ENCODE measurements at places on chromosomes 3 and 15. TPM values are rescaled to one million over a fixed set of nuclear protein-coding genes. Genes with fewer than 3 reads are reported as not detected.
A peak's percentile ranks its signal among the peaks of the same experiment; 100 is the strongest.

The FBXW12 gene
- total RNA-seq: not detected

The SI gene
- not detected for total RNA-seq

The TBC1D5 gene
- 43.4 TPM for total RNA-seq

The ISLR gene
- not detected for total RNA-seq

The FETUB gene
- not detected for total RNA-seq

The RASL12 gene
- not detected for total RNA-seq

The CLDN11 gene
- 0.53 TPM for total RNA-seq

The KIF23 gene
- total RNA-seq: 23.4 TPM

The C2CD4A gene
- not detected for total RNA-seq

The SLC2A2 gene
- total RNA-seq: not detected

The SLC38A3 gene
- total RNA-seq: not detected

The NR2F2 gene
- not detected for total RNA-seq

The CELSR3 gene
- total RNA-seq: 20.1 TPM

The ZNF609 gene
- 36.9 TPM for total RNA-seq

DNA sequence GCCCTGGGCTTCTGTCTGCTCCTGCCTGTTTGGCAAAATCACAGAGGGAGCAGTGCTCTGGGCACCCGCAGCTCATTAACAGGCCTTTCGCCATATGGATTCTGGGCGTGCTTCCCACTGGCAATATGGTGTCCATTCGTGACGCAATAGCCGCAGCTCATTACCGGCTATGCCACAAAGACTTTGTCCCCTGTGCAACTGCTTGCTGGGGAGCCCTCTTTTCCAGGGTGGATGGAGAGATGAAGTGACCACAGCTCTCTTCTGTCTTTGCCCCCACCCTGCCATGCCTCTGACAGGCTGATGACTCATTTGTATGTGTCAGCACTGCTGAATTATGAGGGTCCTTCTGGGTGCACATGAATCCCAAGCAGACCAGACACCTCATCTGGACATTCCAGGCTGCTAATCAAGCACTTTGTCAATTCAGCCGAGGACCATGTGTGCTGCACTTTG is 214.3 kb upstream of the FEZF2 start:
- no peak overlapping the region for H3K4me3 ChIP-seq
- no peaks in the 10 kb centered on the region for H3K27me3 ChIP-seq
- no peak overlapping the region for H3K27ac ChIP-seq
- H3K36me3 ChIP-seq: no peaks in the 10 kb centered on the region
- no peak for DNase-seq
- no peaks in the 10 kb centered on the region for H3K4me1 ChIP-seq

DNA sequence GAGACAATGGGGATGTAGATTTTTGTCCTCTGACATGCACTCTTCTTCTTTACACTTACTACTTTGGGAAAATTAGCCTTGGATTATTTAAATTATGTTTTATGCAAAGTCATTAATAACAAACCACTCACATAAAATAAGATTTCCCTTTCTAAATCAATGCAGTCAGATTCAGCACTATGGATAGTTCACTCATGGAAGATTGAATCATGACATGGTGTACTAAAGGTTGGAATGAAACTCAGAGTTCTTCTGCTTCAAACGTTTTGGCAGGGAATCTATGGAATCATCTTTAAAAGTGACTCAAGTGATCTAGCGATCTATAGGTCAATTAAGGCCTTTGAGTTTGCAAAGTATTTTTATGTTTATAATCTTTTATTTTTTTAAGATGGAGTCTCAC is 154.3 kb downstream of the KCNMB2 start:
- H3K4me1 ChIP-seq: no peaks in the 10 kb centered on the region
- H3K36me3 ChIP-seq: no peaks in the 10 kb centered on the region
- DNase-seq: no peak
- no peak overlapping the region for H3K27ac ChIP-seq
- H3K4me3 ChIP-seq: no peak overlapping the region

DNA sequence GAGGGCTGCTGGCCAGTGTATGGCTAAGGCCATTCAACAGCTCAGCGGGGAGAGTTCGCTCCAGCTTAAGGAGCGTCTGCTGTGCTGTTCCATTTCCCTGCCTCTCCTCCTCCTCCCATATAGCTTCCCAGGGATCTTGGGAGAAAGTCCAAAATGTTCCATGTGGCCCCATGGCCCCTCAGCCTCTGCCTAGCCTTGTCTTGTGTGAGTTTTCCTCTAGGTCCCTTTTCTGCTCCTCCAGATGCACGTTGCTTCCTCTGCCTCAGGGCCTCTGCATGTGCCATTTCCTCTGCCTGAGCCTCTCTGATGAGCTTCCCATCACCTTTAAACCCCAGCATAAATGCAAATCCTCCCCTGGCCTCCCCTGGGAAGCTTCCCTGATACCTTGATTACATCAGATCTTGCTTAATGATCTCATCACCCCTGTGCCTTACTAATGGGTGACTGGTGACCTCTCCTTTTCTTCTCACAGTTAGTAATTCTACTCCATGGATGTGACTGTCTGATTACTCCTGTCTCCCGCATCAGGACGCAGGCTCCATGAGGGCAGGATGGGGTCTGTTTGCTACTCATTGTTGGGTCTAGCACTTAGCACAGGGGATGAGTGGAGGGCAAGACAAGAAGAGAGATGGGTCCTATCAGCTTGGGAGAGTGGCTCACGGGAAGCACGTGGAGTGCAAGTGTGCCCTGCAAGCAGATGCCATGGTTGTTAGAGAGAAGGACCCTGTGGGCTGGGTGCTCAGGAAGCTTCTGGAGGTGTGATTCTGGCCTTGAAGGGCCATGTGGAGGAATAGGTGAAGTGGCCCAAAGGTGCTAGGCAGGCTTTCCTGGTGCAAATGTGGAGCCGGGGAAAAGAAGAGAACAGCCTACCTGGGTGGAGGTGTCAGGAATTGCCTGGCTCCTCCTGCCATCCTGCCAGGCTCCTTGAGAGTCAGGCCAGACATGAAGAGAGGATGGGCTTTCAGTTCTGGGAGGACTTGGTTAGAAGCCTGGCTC is 23.8 kb downstream of the ITGA11 start:
- H3K4me3 ChIP-seq: no peak overlapping the region
- H3K36me3 ChIP-seq: no peaks in the 10 kb centered on the region
- DNase-seq: peak; percentile 42
- no peaks in the 10 kb centered on the region for H3K4me1 ChIP-seq

DNA sequence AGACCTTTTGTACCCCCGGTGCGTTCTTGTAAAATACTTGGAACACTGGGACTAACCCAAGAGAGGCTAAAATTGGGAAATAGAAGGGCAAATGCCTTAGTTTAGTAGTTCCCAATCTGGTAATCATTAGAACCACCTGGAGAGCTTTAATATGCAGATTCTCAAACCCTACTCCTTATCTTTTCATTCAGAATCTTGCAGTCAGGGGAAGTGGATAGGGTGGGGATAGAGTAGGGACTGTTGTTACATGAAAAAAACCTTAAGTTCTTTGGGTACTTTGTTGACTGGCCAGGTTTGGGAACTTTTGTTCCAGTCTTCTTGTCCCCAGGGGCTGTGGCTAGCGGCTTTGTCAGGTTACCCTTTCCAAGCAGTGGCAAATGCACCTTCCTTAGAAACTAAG is 15.9 kb downstream of the MAPKBP1 start:
- no peaks in the 10 kb centered on the region for H3K36me3 ChIP-seq
- no peak for DNase-seq
- no peak overlapping the region for H3K4me3 ChIP-seq
- H3K27ac ChIP-seq: no peak overlapping the region

- H3K4me1 ChIP-seq: no peaks in the 10 kb centered on the region
- no peaks in the 10 kb centered on the region for H3K27me3 ChIP-seq
- no peak overlapping the region for H3K27ac ChIP-seq
- no peaks in the 10 kb centered on the region for H3K36me3 ChIP-seq
- no peak overlapping the region for H3K4me3 ChIP-seq
These were observed 66.1 kb upstream of the CHMP2B start for GRCh38 chr3:87161013-87161412.

GRCh38 chr3:116444115-116444747 is 1.1 kb downstream of the LSAMP start:
- H3K36me3 ChIP-seq: no peaks in the 10 kb centered on the region
- H3K4me3 ChIP-seq: no peak overlapping the region
- H3K4me1 ChIP-seq: no peaks in the 10 kb centered on the region
- no peaks in the 10 kb centered on the region for H3K27me3 ChIP-seq
- no peak for DNase-seq

- H3K36me3 ChIP-seq: peaks cover 5% of the 10 kb centered on the region
- H3K4me3 ChIP-seq: no peak overlapping the region
- peaks cover 8% of the 10 kb centered on the region for H3K27me3 ChIP-seq
- DNase-seq: no peak
These were observed 8.4 kb upstream of the PLA1A start for GRCh38 chr3:119589102-119589773.

DNA sequence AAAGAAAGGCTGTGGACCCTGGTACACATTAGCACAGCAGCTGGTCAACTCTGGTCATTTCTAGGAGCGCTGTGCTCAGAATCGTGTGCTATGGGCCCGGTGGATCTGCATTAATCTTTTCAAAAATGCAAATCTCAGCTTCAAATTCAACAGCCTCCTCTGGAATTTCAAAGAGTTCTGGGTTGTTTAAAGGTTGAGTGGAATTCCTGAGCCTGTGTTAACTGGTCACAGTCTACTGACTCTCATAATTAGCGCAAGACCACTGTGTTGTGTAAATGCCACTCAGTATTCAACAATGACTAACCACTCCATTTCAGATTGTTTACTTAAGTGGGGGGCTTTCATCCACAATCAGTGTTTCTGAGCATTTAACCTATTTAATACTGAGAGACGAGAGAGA is 2.7 kb upstream of the ARNT2 start:
- H3K4me3 ChIP-seq: no peak overlapping the region
- H3K27me3 ChIP-seq: peaks cover 64% of the 10 kb centered on the region
- no peaks in the 10 kb centered on the region for H3K36me3 ChIP-seq
- no peaks in the 10 kb centered on the region for H3K4me1 ChIP-seq
- no peak for DNase-seq

- no peak overlapping the region for H3K27ac ChIP-seq
- no peak overlapping the region for H3K4me3 ChIP-seq
- H3K36me3 ChIP-seq: no peaks in the 10 kb centered on the region
- no peaks in the 10 kb centered on the region for H3K4me1 ChIP-seq
- DNase-seq: no peak
- H3K27me3 ChIP-seq: peaks cover 22% of the 10 kb centered on the region
These were observed 320.3 kb downstream of the THSD4 start for GRCh38 chr15:71435552-71435951.

DNA sequence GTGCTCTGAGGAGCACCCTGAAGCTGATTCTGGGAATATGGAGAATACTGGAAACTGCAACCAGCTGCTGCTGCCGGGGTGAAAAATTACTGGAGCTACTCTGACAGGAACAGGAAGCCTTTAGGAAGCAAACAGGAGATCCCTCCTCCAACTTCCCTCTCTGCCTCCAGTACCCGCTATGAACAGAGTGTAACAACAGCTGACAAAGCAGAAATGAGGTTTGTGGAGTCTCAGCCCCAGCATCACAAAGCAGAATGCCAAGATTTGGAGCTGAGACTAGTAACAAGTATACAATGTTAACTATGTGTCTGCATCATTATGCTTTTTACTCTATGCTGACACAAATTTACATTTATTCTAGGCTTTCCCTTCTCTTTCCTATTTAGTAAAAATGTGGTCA is 22.7 kb upstream of the PIAS1 start:
- H3K36me3 ChIP-seq: no peaks in the 10 kb centered on the region
- H3K27me3 ChIP-seq: peaks cover 29% of the 10 kb centered on the region
- no peaks in the 10 kb centered on the region for H3K4me1 ChIP-seq
- no peak for DNase-seq
- no peak overlapping the region for H3K27ac ChIP-seq

- no peak overlapping the region for H3K27ac ChIP-seq
- no peaks in the 10 kb centered on the region for H3K27me3 ChIP-seq
- DNase-seq: no peak
- no peak overlapping the region for H3K4me3 ChIP-seq
- no peaks in the 10 kb centered on the region for H3K36me3 ChIP-seq
- H3K4me1 ChIP-seq: no peaks in the 10 kb centered on the region
These were observed 300.4 kb upstream of the ADAMTS9 start for GRCh38 chr3:64988188-64988587.

DNA sequence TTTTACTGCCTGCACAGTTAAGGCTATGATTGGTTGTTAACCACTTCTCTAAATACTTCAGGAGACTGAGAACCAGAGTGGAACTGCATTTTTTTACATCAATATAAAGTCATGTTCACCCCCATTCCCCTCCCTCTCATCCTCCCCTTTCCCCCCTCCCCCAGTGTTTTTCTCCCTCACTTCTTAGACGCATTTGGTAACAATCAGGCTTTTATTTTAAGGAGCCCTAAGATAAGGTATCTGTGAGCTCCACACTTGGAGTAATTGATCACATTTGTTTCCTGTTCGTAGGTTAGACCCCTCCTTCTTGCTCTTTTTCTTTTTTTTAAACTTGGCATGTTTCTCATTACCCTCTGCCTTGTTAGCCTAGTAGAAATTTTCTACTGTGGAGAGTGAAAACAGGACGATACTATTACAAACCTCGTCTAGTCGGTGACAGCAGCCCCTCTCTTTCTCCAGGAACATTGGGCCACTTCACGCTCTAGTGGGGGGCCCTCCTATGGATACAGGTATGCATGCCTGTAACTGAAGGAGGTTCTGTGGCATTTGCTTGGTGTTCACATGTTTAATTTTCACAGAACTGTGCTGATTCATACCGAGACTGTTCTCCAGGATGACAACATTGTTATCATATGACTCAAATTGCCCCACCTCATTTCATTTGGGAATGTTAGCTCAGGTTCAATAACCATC is 314.4 kb downstream of the MECOM start:
- no peak overlapping the region for H3K4me3 ChIP-seq
- no peaks in the 10 kb centered on the region for H3K4me1 ChIP-seq
- no peak for DNase-seq

DNA sequence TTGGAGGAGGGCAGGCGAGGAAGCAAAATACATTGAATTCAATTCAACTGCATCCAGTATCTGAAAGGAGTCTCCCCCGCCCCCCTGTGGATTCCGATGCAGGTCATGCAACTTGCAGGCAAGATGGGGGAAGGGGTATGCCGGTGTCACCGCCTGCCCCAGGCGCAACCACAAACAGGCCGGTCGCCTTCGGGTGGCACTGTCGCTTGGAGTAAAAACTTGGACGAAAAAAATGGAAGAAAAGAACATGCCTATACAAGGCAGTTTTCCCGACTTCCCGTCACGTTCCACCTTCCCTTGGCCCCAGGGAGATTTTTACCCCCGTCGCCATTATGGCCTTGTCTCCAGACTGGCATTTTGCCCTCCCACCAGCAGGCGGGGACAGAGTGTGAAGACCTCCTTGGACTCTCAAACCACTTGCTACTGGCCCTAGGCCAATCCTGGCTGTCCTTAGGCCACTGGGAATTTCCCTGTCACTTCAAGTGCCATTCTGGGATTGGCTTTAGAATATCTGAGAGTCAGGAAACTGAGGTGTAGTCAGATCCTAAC is 1.6 kb upstream of the NTRK3 start:
- no peak for DNase-seq
- no peak overlapping the region for H3K4me3 ChIP-seq
- H3K36me3 ChIP-seq: no peaks in the 10 kb centered on the region
- H3K27me3 ChIP-seq: peaks cover 66% of the 10 kb centered on the region
- H3K27ac ChIP-seq: no peak overlapping the region

- H3K27ac ChIP-seq: peak overlapping the region; percentile 88
- H3K27me3 ChIP-seq: no peaks in the 10 kb centered on the region
- H3K4me1 ChIP-seq: peaks cover 52% of the 10 kb centered on the region
These were observed 154.6 kb downstream of the APBA2 start for GRCh38 chr15:29040370-29040751.

- DNase-seq: no peak
- no peaks in the 10 kb centered on the region for H3K4me1 ChIP-seq
- no peak overlapping the region for H3K4me3 ChIP-seq
- peaks cover 12% of the 10 kb centered on the region for H3K27me3 ChIP-seq
- H3K36me3 ChIP-seq: no peaks in the 10 kb centered on the region
- no peak overlapping the region for H3K27ac ChIP-seq
These were observed 91.7 kb upstream of the FGF12 start for GRCh38 chr3:192819001-192819569.

GRCh38 chr3:16316847-16317560 is 52.0 kb downstream of the OXNAD1 start:
- H3K27ac ChIP-seq: peak overlapping the region; percentile 47
- no peak for DNase-seq
- H3K27me3 ChIP-seq: no peaks in the 10 kb centered on the region
- peaks cover 31% of the 10 kb centered on the region for H3K36me3 ChIP-seq
- H3K4me1 ChIP-seq: peaks cover 55% of the 10 kb centered on the region

All from natural killer cell treated with Interleukin-12 subunit alpha and Interleukin-12 subunit beta and Interleukin-15 and Interleukin-18, amount 100 ng/mL, for 72 hours (primary cell).